ENCODE measurements at places on chromosomes 4 and X.

DNA sequence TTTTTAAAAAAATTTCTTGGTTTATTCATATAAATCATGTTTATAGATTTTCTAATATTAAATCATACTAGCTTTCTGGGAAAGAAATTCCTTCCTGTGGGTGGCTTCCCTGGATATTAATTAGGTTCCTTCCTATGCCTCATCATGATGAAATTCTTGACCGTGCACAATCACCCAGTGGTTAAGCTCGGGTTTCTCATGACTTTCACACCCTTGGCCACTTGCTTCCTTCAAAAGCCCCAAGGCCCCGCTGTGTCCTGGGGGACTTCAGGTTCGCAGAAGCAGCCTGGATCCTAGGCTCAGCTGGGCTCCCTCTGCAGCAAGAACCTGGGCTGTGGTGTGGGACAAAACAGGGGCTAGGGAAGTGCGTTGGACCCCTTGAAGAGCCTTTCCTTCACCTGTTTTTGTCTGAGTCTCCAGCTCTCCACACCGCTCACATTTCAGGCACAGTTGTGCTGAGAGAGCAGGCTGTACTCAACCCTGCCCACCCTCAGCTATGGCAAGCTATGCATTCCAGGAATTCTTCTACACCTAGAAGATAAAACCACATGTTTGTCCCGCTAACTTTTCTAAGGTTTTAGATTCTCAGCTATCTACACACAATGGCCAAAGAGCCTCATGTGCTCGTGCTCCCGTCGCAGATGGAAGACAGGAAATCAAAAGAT lies 48.9 kb upstream of the TMSB15B start:
- DNase-seq: no peak

DNA sequence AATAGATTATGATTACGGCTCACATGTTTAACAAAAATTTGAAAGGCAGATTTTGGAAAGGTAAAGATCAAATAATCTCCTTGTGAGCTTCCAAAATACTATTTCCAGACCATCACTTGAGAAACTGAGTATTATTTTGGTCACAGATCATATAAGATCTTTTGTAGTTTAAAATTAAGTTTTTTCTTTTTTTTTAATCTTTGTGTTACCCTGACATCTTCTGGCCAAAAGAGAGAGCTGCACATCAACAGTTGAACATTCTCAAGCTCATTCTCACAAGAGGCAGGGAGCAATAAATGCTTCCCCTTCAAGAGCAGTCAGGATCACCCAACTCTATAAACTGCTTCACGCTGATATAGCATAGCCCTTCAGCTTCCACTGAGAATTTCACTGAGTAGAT lies 15.9 kb downstream of the TMEM192 start:
- DNase-seq: peak; percentile 45

GRCh38 chr4:95517576-95518345 lies 31.0 kb downstream of the UNC5C start:
- DNase-seq: no peak

DNA sequence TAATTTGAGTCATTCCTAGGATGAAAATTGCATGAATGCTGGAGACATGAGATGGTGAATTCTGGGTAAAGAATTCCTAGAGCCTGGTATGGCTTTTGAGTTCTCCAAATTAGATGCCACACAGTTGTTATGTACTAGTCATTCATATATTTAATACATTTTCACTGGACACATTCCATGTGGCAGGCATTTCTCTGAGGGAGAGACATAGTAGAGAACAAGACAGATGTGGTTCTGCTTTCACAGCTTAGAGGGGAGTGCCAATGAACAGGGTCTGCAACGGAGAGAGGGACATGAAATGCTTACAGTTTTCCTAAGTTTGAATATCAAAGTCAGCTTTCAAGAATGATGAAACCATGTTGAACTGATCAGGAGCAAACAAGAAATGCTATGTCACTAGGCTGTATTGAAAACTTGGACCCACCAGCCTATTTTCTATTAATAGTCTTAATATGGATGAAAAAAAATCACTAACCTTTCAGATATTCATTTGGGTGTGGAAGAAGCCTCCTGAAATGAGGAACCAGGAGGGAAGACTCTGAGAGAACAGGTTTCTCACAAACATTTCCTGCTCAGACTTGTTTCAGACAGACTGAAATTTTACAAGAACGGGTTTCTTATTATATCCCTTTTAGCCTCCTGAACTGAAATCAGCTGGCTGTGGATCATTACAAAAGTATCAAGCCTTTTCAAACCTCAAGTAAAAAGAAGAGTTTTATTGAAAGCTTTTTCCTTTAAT lies 276.0 kb upstream of the TET2 start:
- peak; percentile 20 for DNase-seq

- peak; percentile 41 for DNase-seq
Measured at GRCh38 chr4:75919920-75920319, 17.7 kb upstream of the PPEF2 start.

DNA sequence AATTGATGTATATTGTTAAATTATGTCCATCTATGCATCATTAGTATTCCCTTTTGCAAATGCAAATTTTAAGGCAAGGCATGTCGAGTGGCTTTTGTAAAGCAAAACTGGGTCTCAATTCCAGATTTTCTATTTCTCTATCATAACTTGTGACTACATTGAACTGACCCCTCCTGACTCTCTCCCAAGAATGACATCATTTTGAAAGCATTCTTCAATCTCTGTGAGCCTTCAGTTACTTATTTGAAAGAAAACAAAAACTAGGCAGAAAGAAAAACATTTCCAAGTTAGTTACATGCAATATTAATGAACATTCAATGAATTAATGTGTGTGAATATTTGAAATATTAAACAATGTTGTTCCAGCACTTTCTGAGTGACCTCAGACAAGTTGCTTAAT lies 314.3 kb upstream of the CLNK start:
- DNase-seq: no peak

- DNase-seq: no peak
Measured at GRCh38 chr4:101885574-101885973, 95.0 kb downstream of the BANK1 start.

GRCh38 chr4:141035920-141036319 lies 97.3 kb downstream of the RNF150 start:
- no peak for DNase-seq

DNA sequence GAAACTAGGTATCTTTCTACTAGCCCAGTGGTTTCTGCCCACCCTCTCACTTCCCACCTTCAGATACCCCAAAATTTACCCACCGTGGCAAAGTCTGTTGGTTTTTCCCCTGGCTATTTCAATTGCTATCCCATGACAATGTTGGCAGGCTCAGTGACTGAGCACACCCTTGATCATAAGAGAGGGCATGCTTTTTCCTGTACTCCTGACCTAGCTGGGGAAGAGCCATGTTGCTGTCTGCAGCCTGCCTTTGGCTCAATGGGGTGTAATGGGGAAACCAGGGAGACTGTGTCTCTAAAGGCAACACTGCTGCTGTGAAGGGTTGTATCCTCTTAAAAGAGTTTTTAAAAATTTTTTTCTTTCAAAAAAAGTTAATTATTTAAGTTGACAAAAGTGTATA lies 90.4 kb upstream of the CITED1 start:
- no peak for DNase-seq

DNA sequence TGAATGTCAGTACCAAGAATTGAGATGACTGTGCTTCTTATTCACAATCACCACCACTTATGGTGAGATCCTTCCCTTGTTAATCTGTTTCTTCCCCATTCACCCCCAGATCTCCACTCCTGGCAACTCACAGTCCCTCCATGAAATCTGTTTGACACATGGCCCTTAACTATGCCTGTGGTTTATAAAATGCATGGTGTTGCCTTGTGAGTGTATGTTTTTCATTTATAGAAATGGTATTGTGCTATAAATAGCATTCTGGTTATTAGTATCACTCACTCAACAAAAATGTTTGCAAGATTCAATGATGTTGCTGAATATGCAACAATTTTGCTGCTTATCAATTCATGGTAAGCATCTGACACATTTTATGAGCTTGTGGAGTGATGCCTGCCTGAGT lies 131.0 kb downstream of the PRKX start:
- DNase-seq: no peak

DNA sequence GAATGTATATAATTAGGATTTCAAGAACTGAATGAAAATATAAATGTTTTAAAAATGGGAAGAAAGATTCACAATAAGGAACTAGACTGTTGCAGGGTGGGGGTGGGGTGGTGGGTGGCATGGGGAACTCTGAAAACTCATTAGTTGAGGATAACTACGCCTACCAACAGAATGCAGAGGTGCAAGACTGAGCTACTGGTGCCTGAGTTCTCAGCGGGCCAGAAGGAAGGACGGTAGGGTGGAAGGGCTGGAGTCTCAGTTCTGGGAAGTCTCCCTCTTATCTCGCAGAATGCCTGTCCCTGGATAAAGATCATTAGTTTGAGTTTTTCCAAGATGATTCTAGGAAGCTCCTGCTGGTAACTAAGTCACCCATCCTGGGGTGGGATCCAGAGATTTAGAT lies 1.3 kb upstream of the SOD3 start:
- DNase-seq: no peak

GRCh38 chr4:91220315-91220714 lies 1083.5 kb upstream of the GRID2 start:
- no peak for DNase-seq

- no peak for DNase-seq
Measured at GRCh38 chrX:19064175-19064574, 58.1 kb downstream of the ADGRG2 start.

DNA sequence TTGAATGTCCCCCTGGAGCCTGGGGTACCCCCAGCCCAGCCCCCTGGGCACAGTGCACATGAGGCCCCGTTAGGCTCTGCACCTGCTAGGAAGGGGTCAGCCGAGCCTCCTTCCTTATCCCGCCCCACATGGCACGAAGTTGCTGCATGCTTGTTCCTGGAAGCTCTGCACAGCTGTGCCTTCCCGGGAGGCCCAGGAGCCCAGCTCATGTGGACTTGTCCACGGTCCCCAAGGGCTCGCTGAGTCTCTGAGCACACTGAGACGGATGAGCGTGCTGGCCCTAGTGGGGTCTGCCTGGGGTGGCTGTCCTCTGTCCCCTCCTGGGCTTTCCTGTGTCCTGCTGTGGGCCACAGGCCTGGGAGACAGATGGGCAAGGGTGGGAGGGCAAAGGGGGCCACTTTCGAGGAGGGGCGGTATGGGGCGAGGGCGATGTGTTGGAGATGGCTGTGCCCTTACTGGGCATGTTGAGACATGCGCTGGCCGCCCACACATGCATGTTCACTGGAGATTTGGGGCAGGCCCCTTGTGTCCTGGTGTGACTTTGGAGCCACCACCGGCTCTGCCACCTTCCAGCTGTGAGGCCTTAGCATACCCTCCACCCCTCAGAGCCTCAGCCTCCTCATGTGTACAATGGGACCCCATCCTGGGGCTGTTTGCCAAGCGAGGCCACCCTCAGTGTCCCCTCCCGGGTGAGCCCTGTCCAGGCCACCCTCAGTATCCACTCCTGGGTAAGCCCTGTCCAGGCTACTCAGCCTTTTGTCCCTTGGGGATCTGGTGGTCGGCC lies 237.6 kb downstream of the AFAP1 start:
- no peak for DNase-seq

DNA sequence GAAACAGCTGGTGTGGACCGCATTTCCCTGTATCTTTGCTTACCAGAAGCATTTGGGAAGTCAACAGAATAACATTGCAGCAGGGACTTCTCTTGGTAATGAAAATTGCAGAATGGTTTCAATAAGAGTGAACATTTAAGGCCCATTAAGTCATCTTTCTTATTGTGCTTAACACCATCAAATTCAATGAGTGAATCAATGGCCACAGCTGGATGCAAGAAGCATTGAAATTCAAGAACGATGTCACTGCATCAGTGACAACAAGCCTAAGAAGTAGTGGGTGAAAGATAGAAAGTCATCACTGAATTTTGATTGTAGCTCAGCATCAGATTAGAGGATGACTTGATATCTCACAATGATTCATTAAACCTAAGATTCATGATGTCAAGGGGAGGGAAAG lies 93.9 kb upstream of the GPM6A start:
- no peak for DNase-seq

DNA sequence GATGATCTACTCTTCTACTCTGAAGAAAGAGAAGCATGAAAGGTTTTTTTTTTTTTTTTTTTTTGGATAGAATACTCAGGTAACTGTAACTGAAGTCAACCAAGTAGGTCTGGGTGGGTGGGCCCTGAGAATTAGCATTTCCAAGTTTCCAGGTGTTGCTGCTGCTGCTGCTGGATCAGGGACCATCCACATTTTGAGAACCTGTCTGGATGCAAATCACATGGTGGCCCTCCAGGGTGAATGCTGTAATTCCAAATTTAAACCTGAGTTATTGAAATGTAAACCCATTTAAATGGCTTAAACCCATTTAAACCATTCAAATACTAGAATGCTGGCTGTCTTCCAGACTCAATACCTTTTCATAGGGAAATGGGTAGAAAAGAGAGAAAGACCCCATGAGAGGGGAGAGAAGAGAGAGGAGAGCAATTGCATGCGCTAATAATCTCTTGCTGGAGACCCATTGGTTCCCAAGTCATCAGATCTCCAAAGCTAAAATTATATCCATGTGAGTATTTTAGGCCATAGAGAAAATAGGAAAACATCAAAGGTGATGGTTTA lies 17.6 kb downstream of the SUPT20HL1 start:
- no peak for DNase-seq

DNA sequence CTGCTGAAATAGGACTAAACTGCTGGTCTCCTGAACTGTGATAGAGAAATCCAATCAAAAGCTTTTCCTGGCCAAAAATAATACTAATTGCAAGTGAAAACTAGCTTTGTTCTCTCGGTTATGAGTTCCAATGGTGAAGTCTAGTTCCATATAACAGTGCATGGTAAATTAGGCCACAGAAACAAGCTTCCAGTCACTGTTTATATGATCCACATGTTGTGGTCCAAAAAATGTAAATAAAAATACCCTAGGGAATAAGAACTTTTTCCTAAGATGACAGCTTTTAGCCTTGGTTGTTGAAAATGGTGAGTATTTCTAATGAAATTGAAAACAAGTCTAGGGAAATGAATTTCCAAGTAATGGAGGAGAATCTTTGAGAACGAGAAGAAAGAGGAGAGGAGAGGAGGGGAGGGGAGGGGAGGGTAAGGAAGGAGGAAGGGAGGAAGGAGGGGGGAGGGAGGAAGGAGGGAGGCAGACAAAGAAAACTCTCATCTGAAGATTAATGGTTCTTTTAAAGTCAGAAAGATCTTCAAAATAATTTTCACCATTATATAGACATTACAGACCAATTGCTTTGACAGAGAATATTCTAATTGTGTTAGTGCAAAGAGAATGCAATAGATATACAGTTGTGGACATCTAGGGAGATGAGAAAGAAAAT lies 26.1 kb downstream of the PALLD start:
- DNase-seq: no peak

GRCh38 chr4:120672076-120672475 lies 250.4 kb downstream of the PRDM5 start:
- DNase-seq: no peak

GRCh38 chr4:127284236-127284635 lies 348.5 kb upstream of the INTU start:
- DNase-seq: no peak

GRCh38 chrX:20481632-20482031 lies 214.9 kb upstream of the RPS6KA3 start:
- DNase-seq: no peak

- peak; percentile 92 for DNase-seq
Measured at GRCh38 chr4:173415092-173415491, 16.2 kb upstream of the SCRG1 start.

Data from Kasumi-1 (cell line).